ENCODE measurements at places on chromosomes 12 and 14.

- DNase-seq: no peak
These were observed 203.7 kb upstream of the NUDT4 start for GRCh38 chr12:93174048-93174447.

GRCh38 chr14:90544566-90544965 lies 147.7 kb downstream of the CALM1 start:
- DNase-seq: no peak

GRCh38 chr14:38419579-38419978 lies 163.7 kb upstream of the CLEC14A start:
- DNase-seq: no peak

DNA sequence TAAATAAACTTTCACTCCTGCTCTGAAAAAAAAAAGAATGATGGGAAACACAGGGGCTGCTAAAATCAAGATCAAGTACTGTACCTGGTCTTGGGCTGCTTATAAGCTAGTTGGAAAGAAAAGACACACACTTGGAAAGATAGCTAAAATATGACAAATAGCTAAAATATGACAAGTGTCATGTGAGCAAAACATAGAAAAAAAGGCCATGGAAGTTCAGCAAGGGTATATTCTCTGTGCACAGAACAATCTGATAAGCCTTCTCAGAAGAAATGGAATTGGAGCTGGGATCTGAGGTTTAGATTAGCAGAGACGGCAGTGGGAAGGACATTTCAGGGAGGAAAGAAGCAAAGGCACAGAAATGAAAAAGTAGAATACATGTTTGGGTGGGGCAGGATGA lies 126.2 kb upstream of the PMCH start:
- no peak for DNase-seq

GRCh38 chr14:103847451-103848174 lies at the start of gene PPP1R13B:
TSS of gene PPP1R13B (minus strand) at chr14:103847575. CDS start at chr14:103847307, 268 bp downstream.
- DNase-seq: peak; percentile 92

Measured in activated gamma-delta T cell treated with anti-CD3 and anti-CD28 coated beads, Interleukin-2, amount 50 U/mL, for 16 hours (primary cell).